Kidney epithelial cell (primary cell): ENCODE measurements at places on chromosomes 5 and 9. TPM values are rescaled to one million over a fixed set of nuclear protein-coding genes. Genes with fewer than 3 reads are reported as not detected.

GRCh38 chr9:93387791-93388190, 63.7 kb upstream of the FAM120A start:
- no peak for DNase-seq

DNA sequence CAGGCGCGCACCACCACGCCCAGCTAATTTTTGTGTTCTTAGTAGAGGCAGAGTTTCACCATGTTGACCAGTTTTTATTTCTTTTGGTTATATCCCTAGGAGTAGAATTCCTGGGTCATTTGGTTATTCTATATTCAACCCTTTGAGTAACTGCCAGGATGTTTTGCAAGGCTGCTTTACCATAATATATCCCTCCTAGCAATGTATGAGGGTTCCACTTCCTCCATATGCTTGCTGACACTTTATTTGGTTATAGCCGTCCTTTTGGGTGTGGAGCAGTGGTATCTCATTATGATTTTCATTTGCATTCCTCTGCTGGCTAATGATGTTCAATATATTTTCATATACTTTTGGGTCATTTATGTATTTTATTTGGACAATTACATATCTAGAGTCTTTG, 81.2 kb downstream of the RAB24 start:
- DNase-seq, result no peak

DNA sequence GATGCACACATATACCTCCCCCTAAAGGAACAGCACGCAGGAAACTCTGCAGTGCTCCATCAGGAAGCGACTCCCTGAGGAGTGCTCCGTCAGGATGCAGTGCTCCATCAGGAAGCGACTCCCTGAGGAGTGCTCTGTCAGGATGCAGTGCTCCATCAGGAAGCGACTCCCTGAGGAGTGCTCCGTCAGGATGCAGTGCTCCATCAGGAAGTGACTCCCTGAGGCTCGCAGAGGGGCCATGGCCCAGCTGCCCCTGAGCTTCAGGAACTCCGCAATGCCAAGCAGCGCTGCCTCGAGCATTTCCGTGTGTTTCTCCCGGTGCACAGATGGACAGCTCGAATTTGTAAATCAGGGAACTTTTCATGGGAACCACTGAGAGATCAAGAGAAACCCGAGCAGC, 88.1 kb downstream of the PAX5 start:
- no peak for DNase-seq

DNA sequence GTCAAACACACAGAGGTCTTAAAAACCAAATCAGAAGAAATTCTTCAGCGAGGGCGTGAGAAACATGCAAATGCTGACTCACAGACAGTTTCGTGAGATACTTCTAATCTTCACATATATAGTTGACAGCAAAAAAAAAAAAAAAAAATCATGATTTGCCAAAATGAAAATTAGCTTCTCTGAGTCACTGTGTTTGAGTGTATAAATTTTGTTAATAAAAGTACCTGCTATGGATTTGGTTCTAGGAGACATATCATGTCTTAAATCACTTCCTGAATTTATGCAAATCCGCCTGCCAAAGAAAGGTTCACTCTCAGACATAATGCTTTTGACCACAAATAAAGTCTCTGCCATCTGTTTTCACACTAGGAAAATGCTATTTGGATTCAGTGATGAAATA, 114.3 kb downstream of the SLC1A3 start:
- no peak for DNase-seq

DNA sequence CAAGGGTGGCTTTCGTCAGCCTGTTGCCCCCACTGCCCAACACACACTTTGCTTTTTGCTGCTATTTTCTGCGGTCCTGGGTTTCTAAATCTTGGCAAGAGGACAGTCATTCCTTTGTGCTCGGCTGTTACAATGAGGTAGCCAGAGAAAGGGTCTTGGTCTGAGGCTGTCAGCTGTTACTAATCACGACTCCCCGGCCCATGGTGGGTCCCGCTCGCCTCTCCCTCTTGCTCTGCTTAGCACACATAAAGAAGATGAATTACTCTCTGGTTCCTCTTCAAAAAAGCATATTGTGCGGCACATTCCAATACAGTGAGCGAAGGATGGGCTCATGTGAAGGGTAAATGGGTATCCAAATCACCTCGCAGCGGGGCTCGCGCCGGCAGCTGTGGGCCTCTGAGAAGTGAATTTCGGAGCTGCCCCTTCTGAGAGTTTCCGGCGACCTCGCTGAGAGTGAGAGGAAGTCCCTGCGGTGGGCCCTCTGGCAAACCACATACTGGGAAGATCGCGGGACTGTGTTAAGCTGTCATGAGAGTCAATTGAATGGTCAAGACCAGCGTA, 56.0 kb downstream of the SLC1A3 start:
- DNase-seq, result no peak

CEL gene
- total RNA-seq, result 0.68 and 1.2 TPM in 2 replicates

BAAT gene
- total RNA-seq, result not detected in 2 replicates

- DNase-seq, result no peak
Observed at GRCh38 chr5:2912741-2913140, 161.3 kb upstream of the IRX2 start.

PDZD2 gene
- total RNA-seq, result 5.5 and 6.7 TPM in 2 replicates

DNA sequence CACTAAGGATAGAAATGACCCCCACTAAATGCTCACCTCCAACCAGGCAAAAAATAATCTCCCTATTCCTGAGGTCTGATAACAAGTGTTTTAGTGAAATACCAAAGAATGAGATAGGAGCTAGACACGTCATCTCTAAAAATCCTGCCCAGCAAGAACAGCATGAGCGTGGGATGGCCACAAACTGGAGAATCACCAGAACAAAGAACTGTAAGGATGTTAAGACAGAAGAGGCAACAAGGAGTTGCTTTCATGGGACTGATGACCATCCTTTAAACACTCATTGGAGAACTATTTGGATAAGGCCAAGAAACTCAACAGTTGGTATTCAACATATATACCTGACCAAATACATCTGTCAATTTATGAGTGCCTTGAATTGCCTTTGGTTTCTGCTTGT, 113.7 kb downstream of the RASEF start:
- no peak for DNase-seq

DNA sequence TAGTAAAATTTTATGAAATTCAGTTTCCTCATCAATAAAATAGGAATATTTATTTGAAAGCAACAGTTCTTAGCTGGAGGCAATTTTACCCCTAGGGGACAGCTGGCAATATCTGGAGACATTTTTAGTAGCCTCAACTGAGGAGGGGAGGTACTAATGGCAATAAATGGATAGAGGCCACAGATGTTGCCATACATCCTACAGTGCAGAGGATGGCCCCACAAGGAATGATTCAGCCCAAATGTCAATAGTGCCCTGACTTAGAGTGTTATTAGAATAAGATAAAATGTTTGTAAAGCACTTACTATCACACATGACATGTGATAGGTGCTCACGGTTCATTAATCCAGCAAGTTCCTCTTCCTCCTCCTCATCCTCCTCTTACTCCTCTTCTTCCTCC, 293.6 kb downstream of the KCTD16 start:
- DNase-seq, result no peak

DNA sequence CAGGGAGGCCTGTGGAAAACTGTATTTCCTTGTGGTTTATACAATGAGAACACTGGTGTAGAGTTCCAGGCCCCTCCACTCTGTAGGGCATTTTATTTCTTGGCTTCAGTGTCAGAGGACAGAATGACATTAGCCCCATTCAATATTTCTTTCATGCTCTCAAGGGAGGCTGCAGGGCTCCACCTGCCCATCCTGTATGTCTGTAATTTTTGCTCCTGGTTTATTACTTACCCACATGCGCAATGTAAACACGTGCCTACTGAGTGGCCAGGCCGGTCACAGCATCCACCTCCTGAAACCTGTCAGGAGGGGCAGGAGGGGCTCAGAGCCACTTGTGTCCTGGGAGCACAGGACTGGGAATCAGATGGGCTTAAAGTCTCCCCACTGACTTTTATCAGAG, 82.4 kb downstream of the GADD45G start:
- no peak for DNase-seq

FRRS1L gene
- under 0.01 and 0.14 TPM in 2 replicates for total RNA-seq

- no peak for DNase-seq
Observed at GRCh38 chr5:13246053-13246452, 698.4 kb downstream of the DNAH5 start.

GRCh38 chr9:38415856-38416255, 8.4 kb downstream of the IGFBPL1 start:
- DNase-seq, result no peak

ECSCR gene
- total RNA-seq, result not detected in 2 replicates

DNA sequence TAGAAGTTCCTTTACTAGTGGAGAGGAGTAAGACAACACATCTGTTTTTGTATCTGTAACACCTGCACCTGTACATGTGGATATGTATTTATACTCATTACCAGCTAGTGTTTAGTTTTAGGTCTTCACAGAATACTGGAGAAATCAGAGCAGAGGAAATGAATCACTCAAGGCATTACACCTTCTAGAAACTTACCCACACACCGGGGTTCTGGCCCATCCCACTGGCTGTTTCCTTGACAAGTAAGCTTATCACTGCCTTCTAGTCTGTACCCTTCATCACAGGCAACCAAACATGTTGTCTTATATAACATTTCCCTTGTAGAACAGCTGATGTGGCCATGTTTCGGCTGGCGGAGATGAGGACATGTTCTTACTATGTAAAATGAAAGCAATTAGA, 76.7 kb downstream of the SVEP1 start:
- no peak for DNase-seq

GPR107 gene
- total RNA-seq, result 29.4 and 33.5 TPM in 2 replicates

NDST1 gene
- total RNA-seq, result 155 and 192 TPM in 2 replicates

DNA sequence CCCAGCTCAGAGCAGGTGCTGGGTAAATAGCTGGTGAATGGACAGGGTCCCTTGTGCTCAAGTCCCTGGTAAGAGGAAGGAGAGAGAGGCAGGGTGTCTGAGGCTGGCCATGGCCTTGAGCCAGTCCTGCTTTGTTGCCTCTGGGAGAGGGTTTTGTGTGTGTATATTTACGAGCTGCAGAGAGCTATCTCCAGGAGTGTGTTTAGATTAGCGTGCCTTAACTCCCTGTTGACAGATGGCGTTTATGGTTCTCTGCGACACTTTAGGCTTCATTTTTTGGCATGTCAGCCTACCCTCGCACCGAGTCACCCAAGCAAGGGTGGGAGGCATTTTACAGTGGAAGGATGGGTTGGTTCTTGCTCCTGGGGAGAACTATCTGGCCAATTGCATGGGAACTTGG, 22.2 kb downstream of the HMCN2 start:
- DNase-seq, result no peak

DNA sequence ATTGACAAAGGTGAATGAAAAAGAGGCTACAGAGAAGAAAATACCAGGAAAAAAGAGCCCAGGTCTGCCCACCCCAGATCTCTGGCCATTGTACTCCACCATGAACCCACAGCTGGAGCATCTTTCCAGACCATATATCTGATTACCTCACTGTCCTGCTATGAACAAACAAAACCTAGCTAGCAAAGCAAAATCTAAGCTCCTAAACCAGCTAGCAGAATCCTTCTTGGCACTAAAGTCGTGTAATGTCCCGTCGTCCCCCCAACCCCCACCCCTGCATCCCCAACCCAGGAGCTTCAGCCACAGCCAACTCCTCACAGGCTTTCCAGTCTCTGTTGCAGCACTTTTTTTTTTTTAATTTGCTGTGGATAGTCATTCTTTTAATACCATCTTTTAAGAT, 2.5 kb downstream of the C1QTNF3 start:
- no peak for DNase-seq

- no peak for DNase-seq
Observed at GRCh38 chr9:107710546-107710945, 221.0 kb upstream of the KLF4 start.

- DNase-seq, result no peak
Observed at GRCh38 chr9:114403153-114403756, 15.5 kb upstream of the AKNA start.

AOPEP gene
- 17.4 and 28.2 TPM in 2 replicates for total RNA-seq

TMEFF1 gene
- 15.7 and 23.4 TPM in 2 replicates for total RNA-seq

DNA sequence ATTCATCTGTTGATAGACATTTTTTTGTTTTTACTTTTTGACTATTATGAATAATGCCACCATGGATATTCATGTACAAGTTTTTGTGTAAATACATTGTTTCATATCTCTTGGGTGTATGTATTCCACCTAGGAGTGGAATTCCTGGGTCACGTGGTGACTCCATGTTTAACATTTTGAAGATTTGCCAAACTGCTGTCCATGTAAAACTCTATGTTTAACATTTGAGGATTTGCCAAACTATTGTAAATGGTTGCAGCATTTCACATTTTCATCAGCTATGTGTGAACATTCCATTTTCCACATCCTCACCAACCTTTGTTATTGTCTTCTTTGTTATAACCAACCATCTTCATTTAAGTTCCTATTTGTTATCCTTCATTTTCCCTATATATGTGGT, 12.2 kb downstream of the TMEFF1 start:
- no peak for DNase-seq

DNA sequence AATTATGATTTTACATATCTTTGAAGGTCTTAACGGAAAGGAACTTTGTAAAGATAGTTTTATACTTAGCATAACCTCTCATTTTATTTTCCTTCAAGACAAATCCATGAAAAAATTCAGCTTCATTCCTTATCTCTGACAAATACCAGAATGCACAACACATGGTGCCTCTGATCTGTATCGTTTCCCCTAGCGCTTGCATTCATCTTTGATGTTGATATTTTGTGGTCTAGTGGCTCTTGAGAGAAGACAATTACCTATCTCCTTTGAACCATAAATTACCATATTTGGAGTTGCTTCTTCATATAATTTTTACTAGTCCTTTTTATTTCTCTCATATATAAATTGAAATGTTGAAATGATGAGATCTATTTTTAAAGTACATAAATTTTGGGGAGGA, 551.3 kb downstream of the PDE4D start:
- DNase-seq, result no peak

DNA sequence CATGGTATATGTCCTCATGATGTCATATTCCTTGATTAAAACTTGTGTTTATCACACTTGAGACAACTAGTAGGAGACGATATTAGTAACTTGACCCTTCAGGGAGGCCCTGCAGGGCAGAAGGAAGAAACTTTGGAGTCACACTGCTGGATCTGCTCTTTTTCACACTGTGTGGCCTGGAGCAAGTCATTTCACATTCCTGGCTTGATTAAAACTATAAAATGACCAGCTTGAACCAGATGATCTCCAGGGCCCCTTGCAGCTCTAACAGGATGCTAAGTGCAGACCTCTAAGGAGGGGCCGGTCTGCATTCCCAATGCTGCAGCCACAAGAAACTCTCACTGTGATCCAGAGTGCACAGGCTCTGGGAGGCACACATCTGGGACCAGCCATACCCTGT, 146.4 kb upstream of the ZNF366 start:
- DNase-seq, result no peak

GRCh38 chr5:171092194-171092593, 216.9 kb upstream of the TLX3 start:
- DNase-seq, result no peak
